ENCODE measurements at places on chromosomes 7 and 10. TPM values are rescaled to one million over a fixed set of nuclear protein-coding genes. Genes with fewer than 3 reads are reported as not detected.

- DNase-seq: peak; percentile 39
Observed at GRCh38 chr10:117374506-117375359, 507 bp downstream of the PDZD8 start.

DNA sequence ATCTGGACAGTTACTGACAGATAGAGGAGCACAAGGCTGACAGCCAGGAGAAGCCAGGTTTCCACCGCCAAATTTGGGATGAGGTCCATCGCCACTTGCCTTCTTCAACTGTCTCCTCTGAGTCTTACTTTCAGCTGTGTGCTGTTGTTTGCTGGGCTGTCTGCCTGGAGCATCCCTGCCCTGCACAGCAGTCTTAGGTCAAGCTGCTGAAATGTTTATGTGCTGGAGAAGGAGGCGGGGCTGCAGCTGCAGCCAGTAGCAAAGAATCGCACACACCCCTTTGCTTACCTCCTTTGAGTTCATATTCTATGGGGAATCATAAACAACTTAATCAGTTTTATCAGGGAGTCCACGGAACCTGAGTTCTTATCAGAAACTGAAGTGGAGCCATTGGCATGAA is 20.1 kb upstream of the CYP3A5 start:
- DNase-seq: peak; percentile 42

GRCh38 chr7:17965603-17966002 is 25.3 kb upstream of the SNX13 start:
- DNase-seq: no peak

Gene GPER1
- 10.4 TPM for total RNA-seq

- DNase-seq: peak; percentile 27
Observed at GRCh38 chr10:96512524-96513304, 1.0 kb downstream of the TLL2 start.

DNA sequence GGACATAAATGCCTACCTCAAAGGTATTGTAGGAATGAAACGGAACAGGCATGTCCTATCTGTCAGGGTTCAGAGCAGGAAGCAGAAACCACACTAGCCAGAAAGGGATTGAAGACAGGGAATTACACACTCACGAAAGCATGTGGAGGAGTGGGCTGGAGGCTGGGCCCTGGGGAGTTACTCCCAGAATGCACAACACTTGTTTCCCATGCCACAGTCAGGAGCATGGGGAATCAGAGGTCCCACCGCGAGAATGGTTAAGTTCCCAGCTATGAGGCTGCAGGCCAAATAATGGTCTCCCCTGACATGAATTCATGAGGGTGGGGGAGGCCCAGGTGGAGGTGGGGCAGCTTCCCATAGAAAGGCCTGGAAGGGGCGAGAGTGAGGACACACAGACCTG is 212.7 kb downstream of the HERPUD2 start:
- DNase-seq: no peak

DNA sequence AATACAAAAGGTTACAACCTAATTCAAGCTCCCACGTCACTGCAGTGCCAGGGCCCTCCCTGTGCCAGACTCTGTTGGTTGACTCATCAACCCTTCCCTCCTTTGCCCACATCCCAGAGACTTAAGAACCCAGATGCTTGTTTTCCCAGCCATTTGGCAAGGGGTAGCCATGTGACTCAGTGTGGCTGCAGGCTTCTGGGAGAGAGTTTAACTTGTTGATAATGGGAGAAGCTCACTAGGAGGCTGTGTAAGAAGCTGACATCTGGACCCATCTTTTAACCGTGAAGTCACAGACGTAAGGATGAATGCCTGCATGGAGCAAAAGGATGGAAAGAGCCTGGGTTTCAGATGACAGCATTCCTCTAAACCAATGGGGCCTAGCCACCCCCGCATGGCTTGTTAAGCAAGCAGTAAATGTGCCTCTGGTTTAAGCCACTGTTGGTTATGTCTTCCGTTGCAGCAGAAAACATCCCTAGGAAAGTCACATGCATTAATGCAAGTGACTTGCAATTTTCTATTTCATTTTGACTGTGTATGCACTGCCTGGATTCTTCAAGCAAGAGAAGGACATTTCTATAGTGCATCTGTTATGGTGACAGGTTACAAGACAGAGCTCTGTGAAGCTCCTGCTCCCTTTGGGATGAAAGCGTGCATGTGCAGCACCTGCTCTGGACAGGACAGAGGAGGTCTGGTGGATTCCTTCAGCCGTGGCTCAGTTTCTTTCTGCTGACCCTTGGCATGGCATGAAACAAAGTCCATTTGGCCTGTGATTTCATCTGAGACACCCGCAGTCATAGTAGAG is 57.5 kb upstream of the CREB5 start:
- DNase-seq: no peak

Gene LBX1
- not detected for total RNA-seq
